Right ventricle myocardium inferior (tissue), 1 donor: ENCODE measurements at places on chromosomes 11 and 22.

DNA sequence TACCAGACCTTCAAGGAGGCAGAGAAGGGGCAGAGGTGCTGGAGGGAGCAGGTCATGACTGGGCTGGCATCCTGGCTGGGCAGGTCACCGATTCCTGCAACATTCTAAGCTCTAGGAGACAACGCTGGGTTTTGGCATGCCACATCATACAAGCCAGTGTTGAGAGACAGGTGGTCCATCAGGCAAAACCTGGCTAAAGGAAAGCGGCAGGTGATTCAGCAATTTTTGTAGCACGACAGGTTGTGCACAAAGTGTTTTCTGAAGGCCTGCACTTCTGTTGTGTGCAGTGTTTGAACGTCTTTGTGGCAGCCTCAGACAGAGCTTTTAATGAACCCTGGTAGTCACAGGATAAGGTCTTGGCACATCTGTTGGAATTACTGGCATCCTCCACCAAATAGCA is 69.9 kb upstream of the BID start:
- no peak for DNase-seq

GRCh38 chr22:50701076-50701419 is 28.4 kb downstream of the SHANK3 start:
- DNase-seq = peak; percentile 33

DNA sequence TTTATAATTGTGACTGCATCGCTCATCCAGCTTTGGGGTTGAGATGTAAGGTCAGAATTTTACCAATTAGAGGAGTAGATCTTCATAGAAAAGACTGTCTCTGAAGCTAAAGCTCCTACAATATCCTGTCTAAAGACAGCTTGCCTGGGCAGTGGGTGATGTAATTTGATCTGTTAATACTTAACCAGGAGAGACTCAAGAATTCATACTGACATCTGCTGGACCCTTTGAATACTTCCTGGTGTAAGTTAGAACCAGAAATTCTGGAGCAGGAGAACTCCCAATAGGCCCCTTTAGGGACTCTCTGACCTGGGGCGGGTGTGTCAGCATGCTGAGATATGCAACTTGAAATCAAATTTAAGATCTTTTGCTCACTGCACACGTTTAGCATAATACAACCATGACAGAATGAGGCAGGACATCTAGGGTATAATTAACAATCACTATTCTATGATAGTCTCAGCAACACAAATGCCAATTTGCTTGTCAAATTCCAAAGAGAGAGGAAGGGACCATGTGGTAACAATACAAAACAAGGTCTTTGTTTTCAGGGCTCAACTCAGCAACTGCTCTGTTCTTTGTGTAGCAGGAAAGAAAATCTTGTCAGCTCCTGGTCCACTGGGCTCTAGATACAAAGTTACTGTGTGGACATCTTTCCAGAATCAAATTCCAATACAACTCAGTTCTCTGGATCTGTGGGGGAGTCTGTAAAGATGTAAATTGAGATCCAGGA is 143.9 kb downstream of the INSC start:
- DNase-seq = no peak

GRCh38 chr11:86360775-86361395 is 13.8 kb upstream of the CCDC81 start:
- DNase-seq = no peak
